ENCODE measurements at places on chromosomes 6 and 20.

DNA sequence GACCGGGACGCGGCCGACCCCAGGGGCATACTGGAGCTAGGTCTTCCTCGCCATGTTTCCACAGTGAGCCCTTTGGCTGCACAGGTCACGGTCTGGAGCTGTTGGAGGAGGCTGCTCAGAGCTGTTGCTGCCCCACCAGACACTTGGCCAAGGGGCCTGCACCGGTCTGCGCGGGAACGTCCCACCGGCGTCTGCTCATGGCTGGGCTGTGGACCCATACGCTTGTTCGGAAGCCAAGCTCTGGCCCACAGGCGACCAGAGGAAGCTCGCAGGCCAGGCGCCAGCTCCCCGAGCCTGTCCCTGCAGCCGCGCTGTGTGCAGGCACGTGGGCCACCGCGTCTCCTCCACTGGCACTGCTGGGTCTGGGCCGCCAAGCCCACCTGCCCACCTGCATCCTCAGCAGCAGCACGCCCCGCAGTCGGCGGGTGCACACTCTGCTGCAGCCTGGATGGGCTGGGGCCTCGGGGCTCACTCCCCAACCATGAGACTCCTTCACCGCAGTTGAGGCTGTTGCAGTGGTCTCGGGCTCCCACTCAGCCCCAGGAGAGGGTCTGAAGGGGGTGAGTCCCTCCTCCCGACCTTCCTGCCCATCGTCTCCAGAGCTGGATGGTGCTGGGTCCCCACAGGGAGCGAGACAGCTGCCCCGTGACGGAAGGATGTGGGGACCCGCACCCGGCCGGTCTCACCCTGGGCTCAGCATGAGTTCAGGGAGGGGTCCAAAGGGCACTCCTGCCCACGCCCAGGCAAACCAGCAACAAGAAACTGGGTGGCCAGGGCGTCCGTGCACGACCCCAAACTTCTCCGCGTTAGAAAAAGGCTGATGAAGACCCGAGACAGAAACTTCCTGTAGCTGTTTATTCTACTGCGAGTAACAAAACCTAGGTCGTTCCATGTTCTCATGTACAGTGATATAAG, 15.5 kb upstream of the TCFL5 start:
- DNase-seq = no peak

DNA sequence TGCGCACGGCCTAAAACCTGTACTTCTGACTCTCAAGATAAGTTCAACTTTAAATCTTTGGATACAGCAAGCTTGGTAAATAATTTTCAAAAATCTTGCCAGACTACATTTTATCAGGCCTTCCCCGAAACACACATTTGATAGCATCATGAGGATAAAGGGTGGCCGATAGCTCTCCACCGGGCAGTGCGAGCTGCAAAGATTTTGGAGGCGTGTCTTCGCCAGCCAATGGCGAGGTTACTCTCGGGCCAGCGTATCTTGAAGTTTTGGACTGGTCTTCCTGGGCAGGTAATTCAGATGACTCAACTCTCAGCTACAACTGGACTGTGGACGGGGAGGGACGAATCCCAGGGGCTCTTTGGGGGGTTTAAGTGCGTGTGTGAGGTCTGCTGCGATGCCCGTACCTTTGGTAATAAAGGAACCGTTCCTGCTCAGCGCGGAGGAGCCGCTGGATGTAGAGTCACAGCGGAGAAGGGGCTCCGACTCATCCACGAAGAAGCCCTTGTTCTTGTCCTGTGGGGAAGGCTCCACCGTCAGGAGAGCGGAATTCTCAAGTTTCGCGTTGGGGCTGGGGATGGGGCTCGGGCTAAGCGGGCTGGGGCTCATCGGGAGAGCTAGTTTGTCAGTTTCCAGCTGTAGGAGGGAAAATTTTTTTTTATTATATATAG, 75.3 kb downstream of the TNFRSF21 start:
- DNase-seq = no peak

GRCh38 chr20:54047048-54047447, 23.3 kb downstream of the BCAS1 start:
- no peak for DNase-seq

GRCh38 chr6:147530132-147531060, 21.9 kb downstream of the SAMD5 start:
- no peak for DNase-seq

DNA sequence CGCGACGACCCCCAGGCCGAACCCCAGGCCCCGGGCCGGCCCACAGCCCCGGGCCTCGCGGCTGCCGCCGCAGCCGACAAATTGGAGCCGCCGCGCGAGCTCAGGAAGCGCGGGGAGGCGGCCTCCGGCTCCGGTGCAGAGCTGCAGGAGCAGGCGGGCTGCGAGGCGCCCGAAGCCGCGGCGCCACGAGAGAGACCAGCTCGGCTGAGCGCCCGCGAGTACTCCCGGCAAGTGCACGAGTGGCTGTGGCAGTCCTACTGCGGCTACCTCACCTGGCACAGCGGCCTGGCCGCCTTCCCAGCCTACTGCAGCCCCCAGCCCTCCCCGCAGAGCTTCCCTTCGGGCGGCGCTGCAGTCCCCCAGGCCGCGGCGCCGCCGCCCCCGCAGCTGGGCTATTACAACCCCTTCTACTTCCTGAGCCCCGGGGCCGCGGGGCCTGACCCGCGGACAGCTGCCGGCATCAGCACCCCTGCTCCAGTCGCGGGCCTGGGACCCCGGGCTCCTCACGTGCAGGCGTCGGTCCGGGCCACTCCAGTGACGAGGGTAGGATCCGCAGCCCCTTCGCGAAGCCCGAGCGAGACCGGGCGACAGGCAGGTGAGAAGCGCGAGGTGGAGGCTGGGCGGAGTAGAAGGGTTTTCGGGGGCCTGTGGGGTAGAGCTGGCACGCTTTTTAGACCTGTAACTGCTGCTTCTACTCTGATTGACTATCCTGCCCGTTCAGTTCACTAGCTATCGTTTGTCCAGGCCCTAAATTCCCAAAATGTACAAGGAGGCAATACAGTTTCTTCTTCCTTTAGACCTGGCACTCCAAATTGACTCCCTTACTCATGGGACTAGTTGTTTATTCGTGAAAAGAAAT, 654 bp downstream of the FAM8A1 start:
- peak; percentile 7 for DNase-seq

DNA sequence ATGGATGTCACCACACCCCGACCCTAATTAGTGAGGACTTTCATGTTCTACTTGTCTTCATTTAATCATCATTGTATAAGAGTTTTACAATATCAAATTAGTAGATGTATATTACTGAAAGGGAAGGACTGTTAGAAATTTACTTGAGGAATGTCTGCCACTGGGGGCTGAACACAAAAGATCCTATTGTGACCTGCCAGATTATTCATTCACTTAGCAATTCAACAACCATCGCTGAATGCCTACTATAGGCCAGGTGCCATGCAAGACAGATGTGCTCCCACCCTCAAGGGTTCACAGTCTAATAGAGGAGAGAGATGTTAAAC, 8.0 kb upstream of the RBCK1 start:
- no peak for DNase-seq

DNA sequence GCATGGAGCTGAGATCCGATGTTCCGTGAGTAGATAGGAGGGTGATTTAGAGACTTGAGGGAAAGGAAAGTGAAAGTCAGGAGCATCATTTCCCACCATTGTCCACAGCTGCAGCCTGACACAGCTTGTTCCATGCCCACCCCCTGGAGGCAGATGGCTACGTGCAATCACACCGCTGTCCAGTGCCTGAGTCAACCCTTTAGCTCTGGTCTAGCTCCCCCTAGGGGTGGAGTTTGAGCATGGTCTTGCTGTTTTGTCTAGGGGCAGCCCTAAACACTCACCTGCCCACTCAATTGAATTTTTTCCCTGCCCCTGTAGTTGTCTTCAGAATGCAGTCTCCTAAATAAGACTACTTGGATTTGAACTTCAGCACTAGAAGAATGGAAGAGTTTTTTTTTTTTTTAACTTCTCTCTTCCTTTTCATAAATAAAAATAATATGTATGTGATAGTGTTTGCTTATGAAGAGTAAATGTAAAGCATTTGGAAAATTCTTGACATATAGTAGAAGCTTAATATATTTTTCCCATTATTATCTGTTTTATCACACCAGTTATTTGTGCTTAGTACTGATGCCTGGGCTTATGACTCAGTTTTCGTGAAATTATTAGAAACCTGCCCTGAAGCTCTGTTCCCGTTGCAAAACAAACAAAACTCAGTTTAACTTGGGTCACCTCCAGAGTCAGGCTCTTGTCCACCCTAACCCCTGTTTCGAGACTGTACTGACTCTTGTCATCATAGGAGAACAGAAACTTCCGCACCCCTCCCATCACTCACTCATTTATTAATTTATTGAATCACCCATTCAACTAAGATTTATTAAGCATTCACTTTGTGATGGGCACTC, 814.8 kb downstream of the MAFB start:
- no peak for DNase-seq
